ENCODE measurements at places on chromosomes 6 and 20. TPM values are rescaled to one million over a fixed set of nuclear protein-coding genes. Genes with fewer than 3 reads are reported as not detected.
A peak's percentile ranks its signal among the peaks of the same experiment; 100 is the strongest.

DNA sequence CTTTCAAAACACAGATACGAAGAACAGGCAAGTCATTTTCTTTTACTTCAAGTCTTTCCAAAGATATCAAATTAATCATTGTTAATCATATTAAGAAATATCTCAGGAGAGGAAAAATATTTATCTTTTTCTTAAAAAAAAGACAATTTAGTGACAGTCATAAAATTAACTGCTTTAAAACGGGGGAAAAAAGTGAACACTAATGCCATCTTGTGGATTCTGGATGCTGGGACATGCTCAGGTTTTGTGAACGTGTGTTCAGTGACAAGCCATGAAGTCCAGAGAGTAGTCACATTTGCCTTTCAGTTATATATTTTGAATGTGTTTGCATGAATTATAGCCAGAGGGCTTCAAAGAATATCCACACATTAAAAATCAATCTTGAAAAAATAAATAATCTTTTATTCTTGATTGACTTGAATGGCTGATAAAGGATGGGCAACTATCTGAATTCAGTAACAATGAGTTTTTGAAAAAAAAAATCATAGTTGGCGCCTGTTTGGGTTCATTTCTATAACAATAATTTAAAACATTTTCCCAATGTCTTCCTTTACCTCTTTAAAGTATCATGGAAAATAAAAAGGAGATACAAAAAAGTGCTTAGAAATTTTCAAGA is 74.7 kb upstream of the NOX3 start:
- H3K36me3 ChIP-seq: no peaks in the 10 kb centered on the region
- DNase-seq: peak; percentile 22
- H3K27ac ChIP-seq: no peak overlapping the region
- H3K4me1 ChIP-seq: no peaks in the 10 kb centered on the region

DNA sequence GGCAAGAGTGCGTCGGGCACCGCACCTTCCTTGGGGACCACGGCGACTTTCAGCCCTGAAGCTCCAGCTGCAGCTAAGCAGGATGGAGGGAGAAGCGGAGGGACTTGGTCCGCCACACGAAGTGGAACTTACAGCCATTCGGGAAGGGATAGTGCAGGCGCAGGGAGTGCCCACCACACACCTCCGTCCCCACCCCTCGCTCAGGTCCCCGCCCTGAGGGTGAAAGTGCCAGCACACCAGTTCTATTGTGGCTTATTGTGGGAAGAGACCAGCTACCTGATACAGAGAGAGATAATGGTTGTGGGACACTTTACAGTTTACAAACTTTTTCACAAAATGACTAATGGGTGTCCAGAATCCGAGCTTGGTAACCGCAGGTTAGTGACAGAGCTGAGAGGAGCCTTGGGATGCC is 76.1 kb downstream of the IRF4 start:
- H3K36me3 ChIP-seq: no peaks in the 10 kb centered on the region
- H3K27me3 ChIP-seq: no peaks in the 10 kb centered on the region
- H3K4me3 ChIP-seq: no peak overlapping the region
- no peak overlapping the region for H3K27ac ChIP-seq
- no peaks in the 10 kb centered on the region for H3K4me1 ChIP-seq
- DNase-seq: no peak

SOX18 gene
- 8.7 TPM for polyA plus RNA-seq

SLPI gene
- 8.7 TPM for polyA plus RNA-seq

GRCh38 chr6:98525860-98526259 is 308.5 kb upstream of the POU3F2 start:
- no peaks in the 10 kb centered on the region for H3K4me1 ChIP-seq
- H3K36me3 ChIP-seq: no peaks in the 10 kb centered on the region
- no peaks in the 10 kb centered on the region for H3K27me3 ChIP-seq

- no peaks in the 10 kb centered on the region for H3K4me1 ChIP-seq
- H3K4me3 ChIP-seq: no peak overlapping the region
- no peaks in the 10 kb centered on the region for H3K36me3 ChIP-seq
- no peaks in the 10 kb centered on the region for H3K27me3 ChIP-seq
- H3K27ac ChIP-seq: no peak overlapping the region
Measured at GRCh38 chr20:32249030-32249738, 28.3 kb upstream of the KIF3B start.
